ENCODE measurements at places on chromosomes 13 and 19. TPM values are rescaled to one million over a fixed set of nuclear protein-coding genes. Genes with fewer than 3 reads are reported as not detected.

Gene ZNF573
- 20.7 TPM for polyA plus RNA-seq

Gene KL
- polyA plus RNA-seq = 38.9 TPM

Gene CLC
- 0.76 TPM for polyA plus RNA-seq

Gene KCNN4
- 2.0 TPM for polyA plus RNA-seq

Gene N4BP2L1
- 31.7 TPM for polyA plus RNA-seq

Gene ZSCAN4
- not detected for polyA plus RNA-seq

Gene RETN
- 0.87 TPM for polyA plus RNA-seq

Gene ARHGAP35
- 46.3 TPM for polyA plus RNA-seq

Gene ANKLE1
- polyA plus RNA-seq = 0.88 TPM

Gene GDF15
- 19.2 TPM for polyA plus RNA-seq

Gene ACP5
- polyA plus RNA-seq = 14.0 TPM

Gene SIAH3
- polyA plus RNA-seq = 0.86 TPM

Gene RNF113B
- 0.10 TPM for polyA plus RNA-seq

Gene LAIR1
- polyA plus RNA-seq = 3.5 TPM

Gene OR7D2
- 0.16 TPM for polyA plus RNA-seq

Gene QPCTL
- 9.8 TPM for polyA plus RNA-seq

Gene ARHGAP33
- 10.9 TPM for polyA plus RNA-seq

Gene ZNF525
- polyA plus RNA-seq = 11.3 TPM

Gene YJEFN3
- 13.5 TPM for polyA plus RNA-seq

Gene RGL3
- 141 TPM for polyA plus RNA-seq

Gene KCNN1
- polyA plus RNA-seq = 7.2 TPM

Gene HNRNPA1L2
- polyA plus RNA-seq = 21.3 TPM

Gene BRCA2
- 6.9 TPM for polyA plus RNA-seq

Gene EPS8L1
- 77.9 TPM for polyA plus RNA-seq

Gene CD33
- polyA plus RNA-seq = 1.4 TPM

Gene CD209
- polyA plus RNA-seq = 0.52 TPM

Gene NCR1
- 0.30 TPM for polyA plus RNA-seq

Gene DMRTC2
- polyA plus RNA-seq = not detected

Gene ANGPTL8
- 0.52 TPM for polyA plus RNA-seq

Gene NECTIN2
- polyA plus RNA-seq = 151 TPM

Gene ZNF613
- 14.7 TPM for polyA plus RNA-seq

Gene CEACAM4
- polyA plus RNA-seq = 0.11 TPM

Gene LIM2
- 0.25 TPM for polyA plus RNA-seq

Gene TMPRSS9
- polyA plus RNA-seq = 0.08 TPM

Gene KLK2
- 0.42 TPM for polyA plus RNA-seq

Gene DNMT1
- polyA plus RNA-seq = 125 TPM

Gene PRDX2
- 388 TPM for polyA plus RNA-seq

Gene PSG6
- polyA plus RNA-seq = not detected

Gene CYP4F12
- polyA plus RNA-seq = 0.41 TPM

Gene ZNF586
- 20.4 TPM for polyA plus RNA-seq

Gene TLE6
- 10.7 TPM for polyA plus RNA-seq

Gene S1PR2
- polyA plus RNA-seq = 14.4 TPM

Gene SPINT2
- polyA plus RNA-seq = 308 TPM

Gene PCDH17
- 17.5 TPM for polyA plus RNA-seq

Gene SIGLEC8
- polyA plus RNA-seq = not detected

Gene RNF17
- 0.37 TPM for polyA plus RNA-seq

Gene FAAP24
- 3.2 TPM for polyA plus RNA-seq

Gene PLIN5
- 3.2 TPM for polyA plus RNA-seq

Gene IZUMO4
- polyA plus RNA-seq = 8.7 TPM

Gene NAPA
- polyA plus RNA-seq = 147 TPM

Gene EID2
- 17.7 TPM for polyA plus RNA-seq

Gene RAP2A
- polyA plus RNA-seq = 40.7 TPM

Gene CYP2A6
- polyA plus RNA-seq = 0.10 TPM

Gene CCDC8
- 56.0 TPM for polyA plus RNA-seq

Data from left renal cortex interstitium (tissue), 4 donors.